GM12878 (cell line): ENCODE measurements at places on chromosomes 3 and 15. TPM values are rescaled to one million over a fixed set of nuclear protein-coding genes. Genes with fewer than 3 reads are reported as not detected.
A peak's percentile ranks its signal among the peaks of the same experiment; 100 is the strongest.

DNA sequence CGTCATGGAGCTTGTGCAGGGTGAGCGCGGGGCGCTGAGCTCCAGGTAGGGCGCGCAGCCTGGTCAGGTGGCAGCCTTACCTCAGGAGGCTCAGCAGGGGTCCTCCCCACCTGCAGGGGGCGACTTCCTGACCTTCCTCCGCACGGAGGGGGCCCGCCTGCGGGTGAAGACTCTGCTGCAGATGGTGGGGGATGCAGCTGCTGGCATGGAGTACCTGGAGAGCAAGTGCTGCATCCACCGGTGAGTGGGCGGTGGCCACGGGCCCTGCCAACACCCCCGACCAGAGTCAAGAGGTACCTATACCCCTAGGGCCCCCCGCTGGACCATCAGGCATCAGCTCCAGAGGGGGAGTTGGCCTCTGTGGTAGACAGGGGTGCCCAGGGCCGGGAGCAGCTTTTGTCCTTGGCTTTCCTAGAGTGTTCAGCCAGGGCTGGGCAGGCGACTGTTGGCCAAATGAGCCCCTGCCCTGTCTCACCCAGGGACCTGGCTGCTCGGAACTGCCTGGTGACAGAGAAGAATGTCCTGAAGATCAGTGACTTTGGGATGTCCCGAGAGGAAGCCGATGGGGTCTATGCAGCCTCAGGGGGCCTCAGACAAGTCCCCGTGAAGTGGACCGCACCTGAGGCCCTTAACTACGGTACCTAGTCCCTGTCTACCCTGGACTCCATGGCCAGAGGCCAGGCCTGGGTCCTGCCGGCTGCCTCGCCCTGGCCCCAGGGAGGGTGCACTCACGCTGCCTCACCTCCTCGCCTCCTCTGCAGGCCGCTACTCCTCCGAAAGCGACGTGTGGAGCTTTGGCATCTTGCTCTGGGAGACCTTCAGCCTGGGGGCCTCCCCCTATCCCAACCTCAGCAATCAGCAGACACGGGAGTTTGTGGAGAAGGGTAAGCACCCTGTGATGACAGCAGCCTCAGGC is 9.1 kb downstream of the FES start:
- DNase-seq: no peak

GRCh38 chr15:78234515-78235040 is at the start of gene ACSBG1:
TSS of gene ACSBG1 (minus strand) at chr15:78234565. CDS start at chr15:78234501, 64 bp downstream.
- DNase-seq: no peak

DNA sequence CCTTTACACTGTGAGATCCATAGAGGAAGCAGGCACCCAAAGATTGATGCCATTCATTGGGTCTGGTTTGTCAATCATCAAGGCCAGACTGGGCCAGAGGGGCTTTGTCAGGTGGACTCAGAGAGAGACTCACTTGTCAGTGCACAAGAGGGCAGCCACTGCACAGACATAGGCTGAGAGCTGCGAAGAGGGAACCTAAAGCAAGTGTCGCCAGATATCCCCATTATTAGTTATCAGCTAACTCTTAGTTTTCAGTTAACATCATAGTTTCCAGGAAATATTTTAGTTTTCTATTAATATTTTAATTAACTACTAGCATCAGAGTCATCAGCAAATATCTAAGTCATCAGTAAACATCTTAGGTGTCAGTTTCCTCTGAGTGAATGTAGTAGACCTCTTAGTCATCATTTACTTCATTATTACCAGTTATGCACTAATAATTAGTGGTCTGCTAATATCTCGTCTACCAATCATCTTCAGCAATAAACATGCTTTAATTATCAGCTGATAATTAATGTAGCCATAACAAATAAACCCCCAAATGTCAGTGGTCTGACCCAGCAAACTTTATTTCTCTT is 41.7 kb upstream of the LIMD1 start:
- no peak for DNase-seq

Gene SMAD3
- total RNA-seq: 39.9 and 40.0 TPM in 2 replicates

GRCh38 chr3:20316238-20316637 is 130.2 kb upstream of the SGO1 start:
- no peak for DNase-seq

GRCh38 chr3:89312141-89312540 is 204.7 kb downstream of the EPHA3 start:
- DNase-seq: no peak

Gene C3orf70
- total RNA-seq: 0.05 TPM in 1 of 2 replicates, not detected in the other

Gene ALPK3
- total RNA-seq: 0.05 TPM in 2 replicates

Gene CILP
- total RNA-seq: 0.05 TPM in 1 of 2 replicates, not detected in the other

- no peak for DNase-seq
Observed at GRCh38 chr3:165903885-165904630, 66.8 kb upstream of the BCHE start.

Gene PRSS50
- not detected in 2 replicates for total RNA-seq

DNA sequence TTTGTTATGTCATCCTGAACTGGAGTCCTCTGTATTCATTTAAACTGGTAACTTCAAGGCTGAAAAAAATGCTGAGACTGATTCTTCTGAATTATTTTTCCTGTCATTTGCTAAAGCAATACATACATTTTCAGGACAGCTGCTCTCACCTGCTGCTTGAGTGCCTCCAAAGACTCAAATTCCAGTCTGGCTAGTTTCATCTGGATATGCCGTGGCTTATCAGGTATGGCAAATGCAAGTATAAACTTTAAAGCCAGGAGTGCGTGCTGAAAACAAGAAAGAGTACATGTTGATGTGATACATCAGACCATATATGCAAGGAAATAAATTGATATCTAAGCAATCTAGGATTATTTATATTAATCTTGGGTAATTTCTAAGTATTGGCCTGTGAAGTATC is 146.1 kb downstream of the SNRK start:
- no peak for DNase-seq

GRCh38 chr15:76433798-76434400 is 97.3 kb downstream of the ISL2 start:
- DNase-seq: no peak

- no peak for DNase-seq
Observed at GRCh38 chr3:34782871-34783270, 856.5 kb upstream of the ARPP21 start.

Gene UNC13C
- 17.7 and 18.0 TPM in 2 replicates for total RNA-seq

Gene CSPG4
- 2.0 and 2.2 TPM in 2 replicates for total RNA-seq

- DNase-seq: no peak
Observed at GRCh38 chr15:38255690-38256089, 3.1 kb downstream of the SPRED1 start.

Gene SPINK8
- total RNA-seq: not detected in 2 replicates

DNA sequence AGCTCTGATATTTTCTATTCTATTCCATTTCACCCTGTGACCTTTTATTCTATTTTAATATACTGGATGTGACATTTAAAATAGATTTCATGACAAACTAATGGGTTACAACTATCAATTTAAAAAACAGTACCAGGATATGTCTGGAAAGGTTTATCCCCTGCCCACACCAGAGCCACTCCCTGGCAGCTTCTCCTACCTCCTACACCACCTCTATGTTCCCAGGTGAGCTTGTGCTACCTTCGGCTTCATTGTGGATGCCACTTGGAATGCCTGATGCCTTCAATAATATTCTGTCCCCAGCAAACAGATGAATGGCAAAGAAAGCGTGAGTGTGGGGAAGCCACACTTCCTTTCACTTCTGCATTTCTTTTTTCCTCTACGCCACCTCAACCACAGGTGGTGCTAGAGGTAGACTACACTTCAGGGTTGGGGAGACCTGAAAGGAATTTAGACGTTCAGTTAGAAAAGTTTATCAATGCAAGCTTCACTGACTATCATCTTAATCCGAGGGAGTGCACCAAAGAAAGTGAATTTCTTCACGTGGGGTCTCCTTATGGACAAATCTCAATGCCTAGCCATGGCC is 213.0 kb downstream of the SSR3 start:
- DNase-seq: peak; percentile 30

- DNase-seq: no peak
Observed at GRCh38 chr15:40992241-40992741, 39.0 kb downstream of the CHAC1 start.

Gene TMEM212
- total RNA-seq: not detected in 2 replicates

DNA sequence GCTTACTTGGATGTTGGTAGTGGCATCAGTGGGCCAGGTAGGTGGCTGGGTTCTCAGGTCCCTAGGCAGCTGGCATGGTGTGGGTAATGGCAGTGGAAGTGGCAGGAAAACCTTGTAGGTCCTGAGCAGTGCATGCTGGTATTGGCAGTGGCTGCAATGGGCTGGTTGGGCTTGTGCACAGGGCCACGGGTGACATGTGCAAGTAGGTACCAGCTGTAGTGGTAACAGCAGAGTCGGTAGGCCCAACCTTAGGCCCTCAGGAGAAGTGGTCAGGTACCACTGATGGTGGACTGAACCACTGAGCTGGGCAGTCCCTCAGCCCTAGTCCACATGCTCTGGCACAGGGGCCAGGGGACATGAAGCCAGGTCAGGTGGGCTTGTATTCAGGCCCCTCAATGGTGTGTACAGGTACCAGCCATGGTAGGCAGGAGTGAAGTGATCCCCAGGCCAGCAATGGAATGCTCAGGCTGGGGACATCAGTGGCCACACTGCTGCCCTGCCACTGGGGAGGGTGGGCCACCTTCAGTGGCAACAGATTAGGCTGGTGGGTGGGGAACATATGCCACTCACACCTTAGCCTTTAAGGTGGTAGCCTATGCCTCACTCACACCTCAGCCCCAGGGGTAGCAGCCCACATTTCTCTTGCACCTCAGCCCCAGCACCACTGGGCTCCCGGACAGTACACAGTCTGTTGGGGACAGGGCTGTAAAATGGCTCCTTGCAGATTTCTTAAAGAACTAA is 118.1 kb downstream of the LRRK1 start:
- DNase-seq: no peak

DNA sequence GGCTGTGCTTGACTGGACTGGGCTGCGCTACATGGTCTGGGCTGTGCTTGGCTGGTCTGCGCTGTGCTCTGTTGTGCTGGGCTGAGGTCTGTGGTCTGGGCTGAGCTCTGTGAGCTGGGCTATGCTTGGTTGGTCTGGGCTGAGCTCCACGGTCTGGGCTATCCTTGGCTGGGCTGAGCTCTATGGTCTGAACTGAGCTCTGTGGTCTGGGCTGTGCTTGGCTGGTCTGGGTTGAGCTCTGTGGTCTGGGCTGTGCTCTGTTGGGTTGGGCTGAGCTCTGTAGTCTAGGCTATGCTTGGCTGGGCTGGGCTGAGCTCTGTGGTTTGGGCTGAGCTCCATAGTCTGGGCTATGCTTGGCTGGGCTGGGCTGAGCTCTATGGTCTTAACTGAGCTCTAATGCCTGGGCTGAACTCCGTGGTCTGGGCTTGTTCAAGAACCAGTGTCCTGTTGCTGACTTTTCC is 92.0 kb downstream of the PLXNA1 start:
- peak; percentile 62 for DNase-seq

DNA sequence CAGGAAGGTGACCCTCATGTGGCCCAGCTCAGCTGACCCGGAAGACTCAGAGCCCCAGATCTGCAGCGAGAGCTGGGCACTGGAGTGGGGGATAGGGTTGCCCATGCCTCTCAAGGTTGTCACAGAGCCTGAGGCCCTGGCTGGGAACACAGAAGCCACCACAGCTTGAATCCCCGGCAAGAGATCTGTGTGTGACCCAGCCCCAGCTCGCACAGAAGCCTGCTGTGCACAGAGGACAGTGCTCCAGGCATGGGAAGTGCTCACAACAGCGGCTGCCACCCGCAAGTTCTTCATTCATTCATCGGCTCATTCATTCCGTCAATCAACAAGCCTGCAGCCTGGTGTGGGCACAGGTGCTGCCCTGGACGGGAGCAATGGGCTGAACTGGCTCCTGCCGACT is 36.4 kb downstream of the DNAJB8 start:
- no peak for DNase-seq

Gene NR2F2
- total RNA-seq: 9.4 and 10.1 TPM in 2 replicates

- no peak for DNase-seq
Observed at GRCh38 chr15:85748176-85748575, 46.5 kb downstream of the KLHL25 start.

DNA sequence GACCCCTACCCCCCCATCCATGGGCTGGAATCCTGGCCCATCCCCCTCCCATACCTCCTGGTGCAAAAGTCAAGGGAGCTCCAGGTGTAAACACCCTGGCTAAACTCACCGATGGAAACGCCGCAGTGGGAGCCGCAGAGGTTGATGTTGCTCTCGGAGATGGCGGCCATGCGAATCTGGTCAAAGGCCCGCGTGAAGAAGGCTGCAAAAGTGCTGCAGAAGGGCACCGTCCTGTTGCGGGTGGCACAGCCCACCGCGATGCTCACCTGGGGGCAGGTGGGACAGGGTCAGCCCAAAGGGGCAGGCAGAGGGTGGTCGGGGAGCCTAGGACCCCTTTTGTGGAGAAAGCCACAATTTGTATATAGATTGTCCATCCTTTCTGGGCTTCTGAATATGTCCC is 26.7 kb downstream of the TKT start:
- DNase-seq: no peak

Gene SAXO2
- total RNA-seq: 1.5 and 2.3 TPM in 2 replicates

DNA sequence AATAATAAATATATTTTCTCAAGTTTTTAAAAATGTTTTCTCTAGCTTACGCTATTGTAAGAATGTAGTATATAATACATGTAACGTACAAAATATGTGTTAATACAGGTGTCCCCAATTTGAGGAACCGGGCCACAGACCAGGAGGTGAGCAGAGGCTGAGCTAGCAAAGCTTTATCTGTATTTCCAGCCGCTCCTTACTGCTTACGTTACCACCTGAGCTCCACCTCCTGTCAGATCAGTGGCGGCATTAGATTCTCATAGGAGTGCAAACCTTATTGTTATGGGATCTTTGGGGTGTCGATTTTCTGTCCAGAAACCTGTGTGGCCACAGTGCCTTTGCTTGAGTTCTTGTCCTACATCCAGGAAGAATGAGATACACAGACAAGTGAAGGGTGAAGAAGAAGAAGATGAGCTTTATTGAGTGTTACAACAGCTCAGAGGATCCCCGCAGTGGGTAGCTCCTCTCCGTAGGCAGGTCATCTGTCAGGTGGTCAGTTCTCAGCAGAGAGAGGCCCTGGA is 9.9 kb upstream of the TRIM59 start:
- DNase-seq: no peak

Gene STRA6
- total RNA-seq: 9.7 and 10.0 TPM in 2 replicates

DNA sequence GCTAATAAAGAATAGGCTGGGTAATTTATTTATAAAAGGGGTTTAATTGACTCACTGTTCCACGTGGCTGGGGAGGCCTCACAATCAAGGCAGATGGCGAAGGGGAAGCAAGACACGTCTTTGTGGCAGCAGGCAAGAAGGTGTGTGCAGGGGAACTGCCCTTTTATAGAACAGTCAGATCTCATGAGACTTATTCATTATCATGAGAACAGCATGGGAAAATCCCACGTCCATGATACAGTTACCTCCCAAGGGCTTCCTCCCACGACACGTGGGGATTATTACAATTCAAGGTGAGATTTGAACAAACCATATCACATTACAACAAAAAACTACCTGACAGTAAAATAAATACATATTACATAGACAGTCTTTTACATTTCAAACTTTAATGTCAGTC is 414.9 kb downstream of the NAALADL2 start:
- peak; percentile 93 for DNase-seq

Gene PXK
- total RNA-seq: 25.8 and 27.9 TPM in 2 replicates

DNA sequence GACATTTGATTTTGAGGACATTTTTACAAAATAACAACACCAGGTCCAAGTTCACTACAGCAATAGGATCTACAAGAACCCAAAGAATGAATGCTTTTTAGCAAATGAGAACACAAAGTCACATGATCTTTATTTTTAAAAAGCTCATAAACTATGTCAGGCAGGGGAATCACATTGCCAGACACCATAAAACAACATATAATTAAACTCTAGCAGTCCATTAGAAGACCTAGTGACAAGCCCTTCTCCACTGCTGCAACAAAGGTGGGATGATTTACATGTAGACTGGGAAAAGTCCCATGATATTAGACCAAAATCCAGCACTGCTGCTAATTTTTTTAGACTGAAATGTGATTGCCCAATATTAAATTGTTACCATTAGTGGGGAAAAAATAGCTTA is 92.6 kb downstream of the FHIT start:
- no peak for DNase-seq
